ENCODE measurements at places on chromosomes 1 and 21.

GRCh38 chr1:111448482-111448917 lies 556 bp downstream of the WDR77 start:
- no peak for DNase-seq

DNA sequence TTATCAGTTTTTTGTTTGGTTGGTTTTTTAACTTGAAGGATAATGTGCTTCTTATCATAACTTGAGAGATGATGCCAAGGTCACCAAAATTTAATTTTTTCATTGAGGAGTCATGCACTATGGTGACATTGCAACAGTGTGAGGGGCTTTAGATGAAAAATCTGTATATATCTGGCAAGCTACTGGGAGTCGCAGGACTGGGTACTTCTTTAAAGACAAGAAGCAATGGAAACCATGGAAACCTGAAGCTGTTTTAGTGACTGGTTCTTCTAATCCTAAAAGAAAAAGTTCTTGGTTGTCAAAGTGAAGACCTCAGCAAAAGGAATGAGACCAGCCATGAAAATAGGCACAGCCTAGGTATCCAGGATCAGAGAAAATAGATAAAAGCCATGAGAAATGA lies 31.1 kb downstream of the ZC3H11B start:
- DNase-seq = no peak

DNA sequence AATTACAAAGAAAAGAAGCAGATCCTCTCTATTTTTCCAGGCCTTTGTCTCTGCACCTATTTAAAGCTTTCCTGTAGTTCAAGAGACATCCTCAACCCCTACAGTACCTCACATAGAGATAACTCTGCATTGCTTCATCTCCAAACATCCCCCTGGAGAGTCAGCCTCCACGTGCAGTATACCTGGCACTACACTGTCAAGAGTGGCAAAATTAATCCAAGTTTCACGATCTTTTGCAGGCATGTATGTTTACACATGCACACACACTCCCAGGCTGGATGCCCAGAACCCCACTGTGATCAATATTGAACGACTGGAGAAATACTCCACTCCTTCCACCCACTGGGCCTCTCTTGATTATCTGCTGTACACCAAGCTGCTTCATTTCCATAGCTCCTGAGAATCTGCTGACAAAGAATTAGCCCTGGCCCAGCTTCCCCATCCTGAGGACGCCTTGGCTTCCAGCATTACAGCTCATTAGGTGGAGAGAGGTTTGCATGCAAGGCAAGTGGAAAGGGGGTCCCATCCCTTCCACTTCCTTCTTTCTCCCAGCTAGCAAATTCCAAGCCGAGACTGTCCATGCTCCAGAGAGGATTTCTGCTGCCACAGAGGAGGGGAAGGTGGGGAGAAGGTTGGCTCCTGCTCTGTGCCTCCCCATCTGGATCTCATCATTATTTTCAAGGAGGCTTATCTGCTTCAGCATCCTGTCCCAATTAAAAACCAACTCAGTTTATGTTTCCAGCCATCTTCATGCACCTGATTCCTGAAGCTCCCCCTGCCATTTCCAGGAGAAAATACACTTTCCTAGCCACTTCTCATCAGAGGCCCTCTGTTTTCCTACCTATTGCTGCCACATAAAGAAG lies 66.5 kb upstream of the GOLT1A start:
- no peak for DNase-seq

DNA sequence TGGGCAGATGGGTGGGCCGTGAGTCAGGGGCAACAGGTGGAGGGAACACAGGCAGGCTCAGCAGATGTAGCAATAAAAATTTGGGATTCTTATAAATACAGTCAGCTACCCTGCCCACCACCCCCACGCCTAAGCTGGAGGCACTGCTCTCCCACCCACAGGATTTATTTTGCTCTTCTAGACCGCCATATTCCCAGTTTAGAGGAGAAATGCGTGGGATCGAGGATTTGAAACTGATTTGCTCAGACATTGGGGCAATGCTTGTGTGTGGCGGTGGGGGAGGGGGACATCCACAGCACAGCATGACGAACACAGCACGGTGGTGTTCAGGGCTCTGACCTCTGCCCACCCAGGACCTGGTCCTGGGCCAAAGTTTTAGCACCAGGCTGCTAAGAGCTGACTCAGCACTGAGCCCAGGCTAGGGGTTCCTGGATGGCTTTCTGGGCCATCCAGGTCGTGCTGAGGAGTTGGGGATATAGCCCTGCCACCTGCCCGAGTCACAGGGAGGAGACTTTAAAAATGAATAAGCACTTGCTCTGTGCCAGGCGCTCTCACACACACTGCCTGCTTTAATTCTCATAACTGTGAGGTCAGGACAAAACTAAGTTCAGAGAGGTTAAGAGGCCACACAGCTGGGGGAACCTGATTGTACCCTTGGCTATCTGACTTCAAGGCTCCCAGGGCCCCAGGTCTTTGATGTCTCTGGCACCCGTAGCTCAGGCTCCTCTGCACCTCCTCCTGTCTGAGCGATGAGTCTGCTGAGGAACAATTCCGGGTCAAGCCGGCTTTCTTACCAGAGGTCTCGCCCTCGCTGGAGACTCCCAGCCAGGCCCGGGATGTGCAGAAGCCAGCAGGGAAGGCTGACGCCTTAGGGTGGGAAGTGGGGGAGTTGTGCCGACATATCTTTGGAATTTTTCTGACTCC lies 29.4 kb upstream of the CSF1 start:
- DNase-seq = no peak

GRCh38 chr1:41536361-41536802 lies 51.9 kb upstream of the EDN2 start:
- DNase-seq = no peak

- DNase-seq = no peak
Observed at GRCh38 chr1:84780000-84780716, 89.9 kb upstream of the SSX2IP start.

- DNase-seq = no peak
Observed at GRCh38 chr1:1569341-1569740, 5.3 kb downstream of the SSU72 start.

Measured in DMS79 treated with DMSO at 0.1 percent for 48 hours (cell line).